ENCODE measurements at places on chromosomes 5 and 9.

DNA sequence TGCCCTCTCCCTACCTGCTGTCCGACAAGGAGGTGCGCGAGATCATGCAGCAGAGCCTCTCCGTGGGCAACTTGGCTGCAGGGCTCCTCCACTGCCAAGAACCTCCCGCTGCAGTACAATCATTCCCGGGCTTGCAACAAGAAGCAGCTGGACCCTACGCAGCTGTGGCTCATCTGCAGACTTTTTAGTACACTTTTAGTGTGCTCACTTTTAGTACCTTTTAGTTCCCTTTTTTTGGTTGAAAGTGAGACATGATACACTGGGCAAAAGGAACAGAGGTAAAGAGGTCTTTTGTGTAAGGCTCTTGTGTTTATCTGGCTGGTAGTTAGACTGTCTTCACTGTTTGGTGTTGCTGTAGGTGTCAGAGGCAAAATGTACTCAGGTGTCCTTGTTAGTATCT is 58.1 kb upstream of the SPTLC1 start:
- DNase-seq, result no peak

DNA sequence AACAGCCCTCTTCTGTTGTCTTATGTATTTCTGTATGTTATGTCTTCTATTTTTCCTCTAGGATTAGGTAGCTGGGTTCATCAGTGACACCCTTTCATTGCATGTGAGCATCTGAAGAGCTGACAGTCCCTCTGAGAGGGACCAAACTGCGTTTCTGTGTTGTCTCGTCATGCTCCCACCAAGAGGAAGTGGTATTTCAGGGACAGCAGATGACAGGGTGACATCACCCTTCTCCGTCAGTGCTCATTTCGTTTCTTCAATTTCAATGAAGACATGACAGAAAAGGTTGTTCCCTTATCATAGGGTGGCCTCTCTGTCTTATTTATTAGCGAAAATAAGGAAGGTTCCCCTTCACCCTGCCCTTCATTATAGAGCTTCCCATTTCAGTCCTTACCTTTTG is 225.9 kb upstream of the NR4A3 start:
- peak; percentile 69 for DNase-seq

DNA sequence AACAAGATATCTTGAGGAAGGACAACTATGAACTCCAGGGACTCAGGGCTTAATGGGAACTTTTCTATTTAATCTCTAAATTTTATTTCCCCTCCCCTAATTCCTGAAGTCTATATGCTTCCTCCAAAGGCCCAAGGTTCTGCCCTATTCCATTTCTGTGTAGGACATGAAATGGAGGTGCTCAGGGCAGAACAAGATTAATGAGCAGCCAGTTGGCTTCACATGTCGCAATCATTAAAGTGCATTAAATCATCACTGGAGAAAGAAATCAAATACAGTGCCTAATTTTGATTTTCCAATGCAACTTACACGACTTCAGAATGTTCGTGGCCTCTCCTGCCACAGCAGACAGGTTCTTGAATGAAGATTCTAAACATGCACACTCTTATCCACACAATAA is 862.1 kb downstream of the PTPRD start:
- no peak for DNase-seq

DNA sequence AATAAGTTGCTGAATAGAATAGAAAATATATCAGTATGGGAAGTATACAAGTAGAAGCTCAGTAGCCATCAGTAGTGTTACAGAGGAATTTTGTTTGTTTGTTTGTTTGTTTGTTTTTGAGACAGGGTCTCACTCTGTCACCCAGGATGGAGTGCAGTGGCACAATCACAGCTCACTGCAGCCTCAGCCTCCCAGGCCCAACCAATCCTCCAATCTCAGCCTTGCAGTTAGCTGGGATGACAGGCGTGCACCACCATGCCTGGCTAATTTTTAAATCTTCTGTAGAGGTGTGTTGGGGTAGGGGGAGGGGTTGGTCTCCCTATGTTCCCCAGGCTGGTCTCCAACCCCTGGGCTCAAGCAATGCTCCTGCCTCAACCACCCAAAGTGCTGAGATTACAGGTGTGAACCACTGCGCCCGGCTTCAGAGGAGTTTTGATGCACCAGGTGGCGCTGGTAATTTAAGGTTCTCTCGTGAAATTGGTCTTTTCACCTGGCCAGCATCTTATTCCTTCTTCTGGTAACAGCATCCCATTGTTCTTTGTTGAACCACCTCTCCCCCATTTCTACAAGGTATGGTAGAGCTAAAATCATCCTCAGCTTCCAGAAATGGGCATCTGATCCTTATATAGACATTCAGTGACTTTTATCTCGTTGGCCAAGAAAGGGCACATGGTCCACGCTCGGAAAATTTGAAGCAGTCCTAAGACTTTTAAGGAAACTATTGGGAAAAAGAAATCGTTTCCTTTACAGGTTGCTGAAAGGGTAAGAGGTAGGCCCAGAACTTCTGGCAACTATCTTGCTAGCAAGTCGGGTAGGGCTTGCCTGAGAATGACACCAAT is 157.1 kb downstream of the ARRDC3 start:
- DNase-seq, result peak; percentile 42

GRCh38 chr5:140115186-140115500 is 1.2 kb downstream of the PURA start:
- no peak for DNase-seq

GRCh38 chr9:135376511-135377265 is 102.9 kb upstream of the PPP1R26 start:
- no peak for DNase-seq

DNA sequence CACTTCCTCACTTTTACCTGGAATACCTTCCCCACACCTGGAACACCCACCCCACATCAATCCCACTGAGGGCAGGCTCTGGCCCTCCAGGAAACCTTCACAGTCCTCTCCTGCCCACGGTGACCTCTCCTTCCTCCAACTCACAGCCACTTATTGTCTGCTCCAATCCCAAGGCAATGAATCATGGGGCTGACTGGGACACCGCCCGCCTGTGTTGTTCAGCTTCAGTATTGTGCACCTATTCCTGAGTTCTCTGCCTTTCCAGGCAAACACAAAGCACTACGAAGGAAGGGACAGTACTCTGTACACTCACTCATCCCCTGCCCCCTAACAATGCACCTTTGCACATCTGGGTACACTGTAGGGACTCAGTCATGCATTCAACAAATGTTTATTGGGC is 7.3 kb downstream of the PCDH1 start:
- DNase-seq, result no peak

DNA sequence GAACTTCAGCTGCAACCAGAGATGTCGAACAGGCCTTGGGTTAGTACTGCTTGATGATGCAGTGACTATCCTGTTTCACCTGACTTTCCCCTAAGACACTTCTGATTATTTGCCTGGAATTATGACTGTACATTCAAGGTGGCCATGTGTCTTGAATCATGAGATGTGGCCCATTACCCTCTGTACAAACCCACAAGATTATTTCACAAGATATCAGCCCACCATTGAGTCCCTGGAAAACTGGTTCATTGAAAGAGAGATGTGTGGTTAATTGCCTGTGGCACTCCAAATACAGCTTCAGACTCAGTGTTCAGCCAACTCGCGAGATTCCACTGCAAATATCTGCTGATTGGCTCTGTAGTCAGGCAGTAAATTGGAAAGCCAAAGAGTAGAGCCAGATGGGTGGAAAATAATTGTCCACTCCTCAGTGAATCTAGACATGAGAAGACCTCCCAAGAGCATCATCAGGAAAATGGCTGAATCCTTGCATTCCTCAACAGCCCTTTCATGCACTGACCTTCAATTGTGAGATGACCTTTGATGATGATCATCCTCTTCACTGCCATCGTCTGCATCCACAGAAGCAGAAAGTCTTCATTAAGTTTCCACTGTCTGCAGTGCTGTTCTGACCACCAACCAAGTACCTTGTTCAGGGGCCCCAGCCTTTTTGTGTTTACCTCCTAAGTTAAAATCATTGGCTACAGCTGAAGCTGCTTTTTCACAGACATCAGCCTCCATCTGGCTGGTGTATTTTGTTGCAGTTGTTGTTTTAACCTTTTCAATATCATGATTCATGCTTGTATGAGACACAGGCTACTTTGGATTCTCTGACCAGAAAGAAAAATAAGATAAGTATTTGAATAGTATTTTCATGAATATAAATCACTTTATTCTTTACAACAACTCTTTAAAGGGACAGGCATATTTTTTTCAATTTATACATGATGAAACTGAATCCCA is 75.2 kb downstream of the ESM1 start:
- DNase-seq, result no peak

DNA sequence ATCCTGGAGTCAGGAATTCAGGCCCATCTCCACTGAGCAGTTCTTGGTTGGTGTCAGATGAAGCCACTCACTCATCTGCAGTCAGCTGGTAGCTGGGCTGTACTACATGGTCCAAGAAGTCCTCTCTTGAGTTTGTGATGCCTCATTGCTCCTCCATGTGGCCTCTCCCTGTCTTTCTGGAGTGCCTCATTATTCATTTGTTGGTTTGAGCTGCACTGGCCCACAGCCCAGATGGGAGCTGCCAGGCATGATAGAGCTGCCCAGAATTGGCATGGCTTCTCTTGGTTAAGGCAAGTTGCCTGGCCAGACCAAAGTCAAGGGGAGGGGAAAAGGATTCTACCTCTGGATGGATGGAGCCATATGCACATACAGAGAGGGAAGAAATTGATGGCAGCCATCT is 8.0 kb downstream of the PTCD2 start:
- DNase-seq, result no peak

- peak; percentile 15 for DNase-seq
Measured at GRCh38 chr5:69136293-69136692, 30.7 kb upstream of the CCNB1 start.

GRCh38 chr5:181188700-181189362 is 16.2 kb downstream of the TRIM7 start:
- DNase-seq, result peak; percentile 78

DNA sequence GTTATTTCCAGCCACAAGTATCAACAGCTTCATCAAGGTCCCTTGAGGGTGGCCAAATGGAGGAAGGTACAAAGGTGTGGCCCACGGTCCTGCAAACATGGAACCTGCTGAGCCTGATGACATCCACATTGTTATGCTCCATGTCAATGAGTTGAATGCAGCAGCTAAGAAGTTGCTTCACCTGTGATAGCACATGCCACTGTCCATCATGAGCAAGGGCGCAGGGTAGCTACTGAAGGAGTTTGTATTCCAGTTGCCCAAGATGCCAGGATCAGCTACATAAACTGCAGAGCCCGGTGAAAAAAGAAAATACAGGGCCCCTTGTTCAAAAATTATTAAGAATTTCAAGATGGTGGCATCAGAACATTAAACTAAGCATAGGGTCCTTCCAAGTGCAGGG is 24.2 kb downstream of the LSM11 start:
- DNase-seq, result no peak

- DNase-seq, result no peak
Measured at GRCh38 chr5:75510836-75511434, 494 bp downstream of the CERT1 start.

GRCh38 chr9:121751686-121752445 is 100.4 kb downstream of the DAB2IP start:
- DNase-seq, result no peak

DNA sequence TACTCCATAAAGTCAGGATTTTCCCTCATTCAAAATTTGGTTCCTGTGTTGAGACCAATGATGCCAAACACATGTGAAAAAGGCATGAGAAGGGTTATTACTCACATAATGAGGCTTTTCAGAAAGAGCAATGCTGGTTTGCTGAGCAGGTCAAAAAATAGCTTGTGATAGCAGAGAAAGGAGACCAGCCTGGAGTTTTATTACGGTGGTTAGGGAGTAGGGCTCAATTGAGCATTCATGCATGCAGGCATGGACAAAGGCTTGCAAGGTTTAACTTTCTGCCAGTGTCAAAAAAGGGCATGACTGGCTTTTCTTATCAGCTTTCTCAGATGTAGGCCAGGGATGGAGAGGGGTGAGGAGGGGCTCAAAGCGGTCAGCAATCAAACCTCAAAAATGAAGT is 628.3 kb downstream of the DNAH5 start:
- DNase-seq, result no peak

- DNase-seq, result no peak
Measured at GRCh38 chr5:92561411-92561959, 1019.5 kb downstream of the NR2F1-AS1 start.

DNA sequence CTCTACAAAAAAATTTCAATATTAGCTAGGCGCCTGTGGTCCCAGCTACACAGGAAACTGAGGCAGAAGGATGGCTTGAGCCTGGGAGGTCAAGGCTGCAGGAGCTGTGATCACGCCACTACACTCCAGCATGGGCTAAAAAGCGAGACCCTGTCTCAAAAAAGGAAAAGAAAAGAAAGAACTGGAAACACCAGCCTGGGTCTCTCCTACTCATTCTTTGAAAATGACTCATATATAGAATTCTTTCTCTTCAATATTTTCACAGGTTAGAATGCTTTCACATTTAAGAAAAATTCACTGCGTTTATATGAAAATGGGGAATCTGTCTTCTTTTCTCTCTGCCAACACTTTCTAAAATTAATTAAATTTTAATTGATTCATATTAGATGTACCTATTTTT is 115.6 kb downstream of the TRPM6 start:
- no peak for DNase-seq

- DNase-seq, result peak; percentile 59
Measured at GRCh38 chr5:169637549-169638121, 560 bp downstream of the DOCK2 start.

DNA sequence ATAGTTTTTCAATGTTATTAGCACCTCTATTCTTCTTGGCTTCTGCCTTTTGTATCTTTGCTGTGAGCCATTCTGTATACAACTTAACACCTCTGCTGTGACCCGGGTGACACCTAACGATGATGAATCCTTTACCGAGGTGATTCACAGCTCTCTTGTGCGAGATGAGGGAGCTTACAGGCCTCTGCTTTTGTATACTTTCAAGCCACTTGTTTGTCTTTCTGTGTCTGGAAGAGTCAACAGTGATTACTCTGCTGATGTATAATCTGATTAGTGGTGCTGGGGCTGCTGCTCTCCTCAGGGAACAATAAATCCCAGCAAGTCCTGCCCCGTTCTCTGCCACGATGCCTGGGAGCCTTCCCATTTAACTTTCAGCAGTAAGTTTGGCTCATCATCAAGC is 442.9 kb upstream of the SGCD start:
- DNase-seq, result no peak

DNA sequence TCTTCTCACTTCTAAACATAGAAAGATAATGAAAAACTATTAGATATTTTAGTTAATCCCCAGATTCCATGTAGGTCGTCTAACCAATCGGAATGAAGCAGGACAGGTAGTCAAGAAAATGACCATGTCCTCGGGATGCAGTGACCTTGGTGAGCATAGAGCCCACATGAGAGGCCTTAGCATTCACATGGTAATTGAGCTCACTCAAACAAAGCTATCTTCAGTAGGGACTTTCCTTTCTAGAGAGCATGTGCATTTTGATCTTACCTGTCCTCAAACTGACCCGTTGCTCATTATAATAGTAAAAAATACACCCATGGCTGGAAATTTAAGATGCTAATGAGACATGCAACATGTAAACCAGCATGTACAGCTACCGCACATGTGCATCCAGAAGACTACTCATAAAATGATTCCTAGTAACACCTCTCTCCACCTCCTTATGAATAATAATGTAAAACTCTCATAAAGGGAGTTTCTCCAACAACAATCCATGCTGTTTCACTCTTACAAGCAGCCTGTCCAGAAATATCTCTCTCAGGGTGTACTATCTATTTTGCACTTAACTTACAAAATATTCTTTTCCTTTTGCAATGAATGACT is 274.0 kb upstream of the CDH9 start:
- DNase-seq, result no peak

All from naive B cell (primary cell).